ENCODE measurements at places on chromosomes 16 and 17.
A peak's percentile ranks its signal among the peaks of the same experiment; 100 is the strongest.

DNA sequence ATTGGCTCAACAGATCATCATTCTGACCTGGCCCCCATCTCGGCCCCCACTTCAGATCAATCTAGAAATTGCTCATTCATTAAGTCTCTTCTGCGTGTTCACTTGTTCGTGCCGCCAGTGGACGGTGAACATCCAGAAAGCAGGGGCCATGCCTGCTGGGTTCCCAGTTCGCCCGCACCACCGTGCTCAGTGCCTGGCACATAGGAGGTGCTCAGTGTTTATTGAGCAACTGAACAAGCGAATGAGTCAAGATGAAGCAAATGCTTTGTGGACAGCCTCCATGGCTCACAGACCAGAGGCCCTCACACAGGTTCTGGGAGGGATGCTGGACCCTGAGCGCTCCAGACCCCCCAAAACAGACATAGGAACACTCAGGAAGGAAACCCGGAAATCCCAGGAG lies 13.9 kb downstream of the BEAN1 start:
- no peak for DNase-seq

- no peak for DNase-seq
Observed at GRCh38 chr16:87057951-87058560, 259.1 kb downstream of the C16orf95 start.

DNA sequence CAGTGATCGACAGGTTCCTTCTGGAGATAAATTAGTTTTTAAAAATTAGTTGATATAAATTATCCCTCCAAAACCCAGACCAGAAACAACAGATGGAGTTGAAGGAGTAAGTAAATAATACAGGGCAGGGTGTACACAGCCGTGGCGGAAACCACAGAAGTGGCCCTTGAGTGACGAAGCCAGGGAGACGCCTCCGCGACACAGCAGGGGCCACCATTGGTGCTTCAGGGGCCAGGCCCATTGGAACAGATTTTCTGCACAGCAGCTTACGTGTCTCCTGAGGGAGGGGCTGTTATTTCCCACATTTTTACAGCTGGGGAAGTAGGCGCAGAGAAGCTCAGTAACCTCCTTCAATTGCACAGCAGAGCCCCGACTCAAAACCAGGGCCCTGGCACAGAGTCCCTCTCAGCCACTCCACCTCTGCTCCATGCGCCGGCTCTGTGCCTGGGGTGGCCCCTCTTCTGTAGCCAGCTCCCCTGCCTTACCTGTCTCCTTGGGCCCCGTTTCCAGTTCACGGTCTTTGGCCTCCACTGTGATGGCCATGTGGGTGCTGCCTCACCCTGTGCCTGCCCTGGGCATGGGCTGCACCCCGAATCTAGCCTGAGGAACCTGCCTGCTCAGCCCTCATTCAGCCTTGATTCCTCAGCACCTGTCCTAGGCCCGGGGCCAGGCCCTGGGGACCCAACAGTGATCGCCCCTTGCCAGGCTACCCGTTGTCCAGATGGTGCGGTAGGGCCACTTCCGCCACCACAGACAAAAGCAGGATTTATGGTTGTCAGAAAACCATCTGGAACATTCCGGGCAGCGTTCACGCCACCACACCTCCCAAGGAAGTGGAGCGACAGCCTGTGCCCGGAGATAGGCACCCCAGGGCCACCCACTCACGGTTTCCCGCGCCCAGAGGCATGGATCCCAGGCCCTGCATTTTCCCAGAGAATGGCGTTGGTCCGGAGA lies 128.5 kb upstream of the GSE1 start:
- peak; percentile 18 for DNase-seq

DNA sequence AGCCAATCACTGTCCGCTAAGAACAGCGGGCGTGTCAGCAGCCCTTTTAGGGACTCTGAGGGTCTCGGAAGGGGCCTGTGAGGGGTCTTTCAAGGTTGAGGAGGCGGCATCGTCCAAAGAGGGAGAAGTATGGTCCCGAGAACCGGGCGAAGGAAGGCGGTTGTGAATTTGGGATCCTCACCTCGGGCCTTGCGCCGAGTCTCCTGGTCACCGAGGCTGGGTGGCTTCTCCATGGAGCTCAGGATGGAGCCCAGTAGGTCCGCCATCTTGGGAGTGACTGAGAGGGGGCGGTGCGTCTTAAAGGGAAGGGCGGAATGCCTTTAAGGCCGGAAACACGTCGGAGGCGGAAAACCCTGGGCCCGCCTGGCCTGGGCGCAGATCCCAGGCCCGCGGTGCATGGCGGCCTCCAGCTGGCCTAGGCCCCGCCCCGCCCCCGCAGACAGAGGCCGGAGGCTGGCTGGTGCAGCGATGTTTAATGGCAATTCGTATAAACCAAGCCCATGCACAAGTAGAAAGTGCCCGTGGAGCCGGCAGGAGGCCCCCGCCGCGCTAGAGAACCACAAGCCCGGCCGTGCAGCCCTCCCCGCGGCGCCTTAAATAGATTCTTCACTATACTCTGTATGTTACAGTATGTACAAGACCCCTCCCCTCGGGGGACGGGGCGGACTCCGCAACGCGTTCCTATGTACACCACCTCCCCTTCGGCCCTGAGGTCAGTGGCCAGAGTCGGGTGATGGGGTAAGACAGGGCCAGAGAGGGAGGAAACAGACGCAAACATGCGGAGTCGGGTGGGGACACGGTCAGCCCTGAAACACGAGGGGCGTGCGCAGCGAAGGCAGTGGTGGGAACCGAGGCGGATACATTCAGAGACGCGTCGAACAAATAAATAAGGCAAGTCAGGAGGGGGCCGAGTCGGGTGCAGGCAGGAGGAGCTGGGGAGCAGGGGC lies at the start of gene SPAG7:
Gene SPAG7, minus strand, starts transcription at position 279 of the 947 bp plus-strand sequence. Its CDS starts 13 bp downstream, at position 266.
- DNase-seq: peak; percentile 90

DNA sequence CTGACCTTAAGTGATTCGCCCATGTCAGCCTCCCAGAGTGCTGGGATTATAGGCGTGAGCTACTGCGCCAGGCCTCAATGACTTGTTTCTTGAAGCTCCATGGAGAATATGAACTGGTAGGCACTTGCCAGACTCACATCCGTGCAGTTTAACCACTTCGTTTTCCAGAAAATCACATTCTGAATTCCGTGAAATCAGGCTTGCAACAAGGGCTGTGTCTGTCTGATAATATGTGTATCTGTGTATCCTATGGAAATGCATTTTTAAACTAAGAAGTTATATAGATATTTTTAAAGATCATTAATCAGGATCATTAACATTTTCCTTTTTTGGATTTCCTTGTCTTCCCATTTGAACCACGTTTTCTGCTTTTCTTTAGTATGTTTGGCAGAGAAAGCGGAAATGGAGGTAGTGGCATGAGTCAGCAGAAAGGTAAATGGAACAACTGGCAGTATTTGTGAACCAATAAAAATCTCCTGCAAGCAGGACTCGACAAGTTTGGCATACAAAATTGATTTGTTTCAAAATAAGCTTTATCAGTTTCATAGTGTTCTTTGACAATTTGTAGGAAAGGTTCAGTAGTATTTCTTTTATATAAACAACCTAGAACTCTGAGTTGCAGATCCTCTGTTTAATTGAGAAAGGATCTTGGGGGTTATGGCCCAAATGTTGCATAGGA lies 33.0 kb downstream of the USP10 start:
- no peak for DNase-seq

DNA sequence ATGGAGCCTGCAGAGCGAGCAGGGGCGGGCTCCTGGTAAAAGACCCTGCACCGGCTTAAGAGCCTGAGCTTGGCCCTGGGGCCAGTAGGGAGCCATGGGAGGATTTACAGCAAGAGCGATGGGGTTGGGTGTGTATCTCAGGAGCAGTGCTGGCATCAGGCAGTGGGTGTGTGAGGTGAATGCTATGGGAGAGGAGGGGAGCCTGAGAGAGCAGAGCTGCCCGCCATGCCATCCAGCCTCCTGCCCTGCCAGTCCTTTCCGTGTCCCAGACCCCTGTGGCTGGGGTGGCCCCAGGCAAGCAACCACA lies 23.3 kb downstream of the FAM83G start:
- no peak for DNase-seq
